Fibroblast of skin of right biceps (primary cell): ENCODE measurements at places on chromosomes 2 and 18.
A peak's percentile ranks its signal among the peaks of the same experiment; 100 is the strongest.

- no peak for DNase-seq
These were observed 347.9 kb downstream of the MEIS1 start for GRCh38 chr2:66782780-66783361.

DNA sequence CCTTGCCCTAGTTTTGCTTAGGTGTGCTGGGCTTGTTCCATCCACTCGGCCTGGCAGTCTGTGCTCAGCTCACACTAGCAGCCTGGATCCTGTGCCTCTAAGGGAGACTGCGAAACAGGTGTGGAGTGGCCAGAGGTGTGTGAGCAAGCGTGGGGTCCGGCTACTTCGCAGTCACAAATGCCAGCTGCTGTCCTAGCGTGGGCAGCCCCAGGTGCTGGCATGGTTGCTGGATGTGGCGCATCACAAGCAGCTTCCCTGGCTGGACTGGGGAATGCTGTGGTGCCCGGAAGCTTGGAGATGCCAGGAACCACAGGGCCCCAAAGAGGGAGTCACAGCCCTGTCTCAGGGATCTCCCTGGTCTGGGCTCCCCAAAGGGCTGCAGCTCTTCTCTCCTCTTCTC, 119.0 kb upstream of the TMEFF2 start:
- no peak for DNase-seq

GRCh38 chr2:239791526-239792404, 233.4 kb downstream of the NDUFA10 start:
- no peak for DNase-seq

DNA sequence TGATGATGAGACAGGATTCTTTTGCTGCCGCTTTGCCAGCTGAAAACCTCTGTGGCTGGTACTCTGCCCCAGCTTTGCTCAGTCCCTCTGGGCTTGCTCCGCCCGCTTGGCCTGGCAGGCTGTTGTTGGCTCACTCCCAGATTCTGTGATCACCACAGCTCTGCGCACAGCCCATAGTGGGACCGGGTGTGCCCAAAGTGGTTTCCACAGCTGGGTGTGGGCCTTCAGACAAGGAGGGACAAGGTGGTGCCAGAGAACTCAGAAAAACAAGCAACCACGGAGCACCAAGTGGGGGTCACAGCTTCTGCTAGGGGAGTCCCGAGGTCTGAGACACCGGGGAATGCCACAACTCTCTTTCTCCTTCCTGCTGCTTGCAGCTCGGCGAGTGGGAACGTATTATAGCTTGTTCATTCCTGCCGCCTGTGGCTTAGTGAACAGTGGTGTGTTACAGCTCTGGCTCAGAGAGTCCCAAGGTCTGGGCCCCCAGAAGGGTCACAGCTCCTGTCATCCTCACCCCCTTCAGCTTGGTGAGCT, 9.2 kb upstream of the KYNU start:
- no peak for DNase-seq

DNA sequence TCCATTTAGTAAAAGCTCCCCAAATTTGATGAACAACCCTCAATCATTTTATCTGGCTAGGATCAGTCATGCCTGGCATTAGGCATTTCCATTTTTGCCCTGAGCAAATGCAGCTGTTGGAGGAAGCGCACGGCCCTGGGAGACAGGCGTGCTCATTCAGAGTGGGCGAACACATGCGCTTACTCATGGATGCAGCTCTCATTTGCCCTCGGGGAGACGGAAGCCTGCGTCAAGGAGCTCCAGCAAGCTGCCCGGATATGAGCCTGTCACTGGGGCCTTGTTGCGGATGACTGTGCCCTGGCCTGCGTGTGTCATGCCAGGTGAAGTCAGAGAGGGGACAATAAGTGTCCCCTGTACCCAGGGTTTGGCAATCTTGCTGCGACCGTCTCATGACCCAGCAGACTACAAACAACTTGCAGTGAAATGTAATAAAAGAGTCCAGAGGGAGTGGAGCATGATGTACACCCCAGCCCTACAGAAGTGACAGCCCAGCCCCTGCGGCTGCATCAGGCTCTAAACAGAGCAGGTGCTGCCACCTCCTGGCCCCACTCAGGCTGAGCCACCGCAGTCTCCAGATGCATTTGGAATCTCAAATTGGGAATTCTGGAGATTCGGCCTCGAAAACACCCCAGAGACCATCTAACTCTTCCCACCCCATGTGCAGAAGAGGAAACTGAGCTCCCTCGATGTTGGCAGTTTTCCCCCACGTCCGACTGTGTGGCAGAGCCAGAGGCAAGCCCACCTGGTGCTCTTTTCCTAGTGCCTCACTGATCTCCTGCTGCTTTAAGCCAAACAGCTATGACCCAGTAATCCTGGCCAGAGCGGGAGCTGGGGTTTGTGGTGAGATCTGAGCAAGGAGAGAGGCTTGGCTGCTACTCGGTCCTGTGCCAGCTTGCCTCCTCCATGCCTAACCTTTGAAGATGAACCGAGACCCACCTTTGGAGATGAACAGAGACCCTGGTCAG, 105.0 kb upstream of the ALK start:
- peak; percentile 48 for DNase-seq
